ENCODE measurements at places on chromosomes 12 and 14. TPM values are rescaled to one million over a fixed set of nuclear protein-coding genes. Genes with fewer than 3 reads are reported as not detected.
A peak's percentile ranks its signal among the peaks of the same experiment; 100 is the strongest.

PRH2 gene
- polyA plus RNA-seq = not detected

- DNase-seq = peak; percentile 82
Measured at GRCh38 chr12:53743266-53744129, 8.3 kb downstream of the CISTR start.

DNA sequence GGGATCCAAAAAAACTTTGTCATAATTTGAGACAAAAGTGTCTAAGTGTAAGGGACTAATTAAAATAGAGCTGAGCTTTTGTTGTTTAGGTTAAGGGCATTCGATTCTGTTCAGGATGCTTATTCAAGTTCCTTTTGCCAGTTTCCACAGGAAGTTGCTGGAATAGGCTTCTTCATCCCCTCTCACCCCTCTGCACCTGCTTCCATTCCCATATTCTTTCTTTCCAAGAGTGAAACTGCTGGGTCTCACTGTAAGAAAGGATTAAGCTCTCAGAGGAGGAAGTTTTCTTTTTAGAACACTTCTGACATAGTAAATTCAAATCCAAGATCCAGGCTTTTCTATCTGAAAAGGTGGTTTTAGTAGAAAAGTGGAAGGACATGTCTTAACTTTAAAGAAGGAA is 61.4 kb downstream of the POLR3B start:
- DNase-seq = no peak

GRCh38 chr12:131828671-131829355 is 620 bp downstream of the MMP17 start:
- DNase-seq = peak; percentile 70

DNA sequence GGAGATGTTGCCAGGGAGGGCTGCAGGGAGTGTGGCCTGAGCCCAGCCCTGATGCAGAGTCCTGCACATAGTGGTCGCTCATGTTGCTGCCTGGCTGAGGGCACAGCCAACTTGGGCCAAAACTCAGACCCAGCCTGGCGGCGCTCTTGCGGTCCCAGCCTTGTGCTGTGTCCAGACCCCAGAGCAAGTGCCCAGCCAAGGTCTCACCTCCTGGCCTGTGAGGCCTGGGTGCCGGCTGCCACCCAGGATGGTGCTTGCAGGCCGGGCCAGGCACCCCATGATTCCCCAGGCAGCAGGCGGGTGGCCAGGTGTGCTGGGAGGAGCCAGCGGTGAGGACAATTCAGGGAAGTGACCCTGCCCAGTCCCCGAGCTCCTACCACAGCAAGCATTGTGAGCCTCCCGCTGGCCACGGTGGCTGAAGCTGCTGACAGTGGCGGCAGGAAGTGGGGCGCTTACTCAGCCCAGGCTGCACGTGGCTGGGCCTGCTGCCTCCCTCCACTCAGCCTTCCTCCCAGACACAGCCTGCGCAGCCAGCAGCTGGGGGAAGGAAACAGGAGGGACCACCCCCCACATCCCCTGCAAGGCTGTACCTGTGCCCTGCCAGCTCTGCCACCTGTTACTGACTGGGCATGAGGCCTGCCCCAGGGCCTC is 17.7 kb upstream of the PGF start:
- peak; percentile 82 for DNase-seq

- no peak for DNase-seq
Measured at GRCh38 chr14:32996343-32996742, 57.7 kb downstream of the NPAS3 start.

DNA sequence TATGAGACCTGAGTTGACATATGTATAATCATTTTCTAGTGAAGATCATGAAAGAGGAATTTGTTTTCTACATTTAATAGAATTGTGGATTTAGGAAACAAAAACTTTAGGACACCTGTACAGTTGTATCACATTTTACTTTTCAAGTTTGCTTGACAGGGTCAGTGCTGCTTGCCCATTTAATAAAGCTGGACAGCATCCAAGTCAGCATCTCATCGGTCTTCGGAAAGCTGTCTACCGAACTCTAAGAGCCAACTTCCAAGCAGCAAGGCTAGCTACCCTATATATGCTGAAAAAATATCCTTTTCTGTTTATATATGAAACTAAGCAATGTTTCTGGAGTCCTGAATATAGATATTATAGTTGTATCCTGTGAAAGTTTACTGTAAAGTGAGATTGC is 52.3 kb downstream of the VEZT start:
- DNase-seq = no peak

DNA sequence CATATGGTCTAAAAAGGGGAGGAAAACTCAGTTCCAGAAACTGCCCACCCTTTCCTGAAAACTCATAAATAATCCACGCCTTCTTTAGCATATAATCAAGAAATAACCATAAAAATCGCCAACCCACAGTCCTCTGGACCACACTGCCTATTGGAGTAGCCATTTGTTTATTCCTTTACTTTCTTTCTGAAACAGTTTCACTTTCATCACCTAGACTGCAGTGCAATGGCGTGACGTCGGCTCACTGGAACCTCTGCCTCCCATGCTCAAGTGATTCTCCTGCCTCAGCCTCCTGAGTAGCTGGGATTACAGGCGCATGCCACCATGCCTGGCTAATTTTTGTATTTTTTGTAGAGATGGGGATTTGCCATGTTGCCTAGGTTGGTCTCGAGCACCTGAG is 44.2 kb downstream of the CLMN start:
- DNase-seq = no peak

DNA sequence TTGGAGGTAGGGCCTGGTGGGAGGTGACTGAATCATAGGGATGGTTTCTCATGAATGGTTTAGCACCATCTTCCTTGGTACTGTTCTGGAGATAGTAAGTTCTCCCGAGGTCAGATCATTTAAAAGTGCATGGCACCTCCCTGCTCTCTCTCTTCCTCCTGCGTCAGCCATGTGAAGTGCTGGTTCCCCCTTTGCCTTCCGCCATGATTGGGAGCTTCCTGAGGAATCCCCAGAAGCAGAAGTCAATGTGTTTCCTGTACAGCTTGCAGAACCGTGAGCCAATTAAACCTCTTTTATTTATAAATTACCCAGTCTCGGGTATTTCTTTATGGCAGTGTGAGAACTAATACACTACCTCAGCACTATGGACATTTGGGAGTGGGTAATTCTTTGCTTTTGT is 4.8 kb upstream of the LGMN start:
- DNase-seq = peak; percentile 41

Measured in muscle of back (tissue), 13 donors.